Dermis microvascular lymphatic vessel endothelial cell (primary cell): ENCODE measurements at places on chromosomes 7 and 10. TPM values are rescaled to one million over a fixed set of nuclear protein-coding genes. Genes with fewer than 3 reads are reported as not detected.

DNA sequence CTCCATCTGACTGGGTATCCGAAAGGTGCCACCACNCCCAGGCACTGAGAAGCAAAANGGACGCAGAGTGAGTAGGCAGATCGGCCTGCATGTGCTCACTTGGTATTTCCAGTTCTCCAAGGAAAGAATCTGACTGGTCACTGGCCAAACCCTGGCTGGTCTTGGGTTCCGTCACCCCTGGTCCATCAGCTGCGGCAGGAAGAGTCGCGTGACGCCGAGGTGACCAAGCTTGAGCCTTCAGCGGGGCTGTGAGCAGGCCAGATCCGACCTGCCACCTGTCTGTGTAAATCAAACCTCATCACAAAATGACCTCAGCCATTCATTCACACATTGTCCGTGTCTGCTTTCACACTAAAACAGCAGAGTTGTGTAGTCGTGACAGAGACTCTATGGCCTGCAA, 28.8 kb upstream of the CHST15 start:
- DNase-seq = no peak

The OR2A12 gene
- total RNA-seq = not detected in 2 replicates

GRCh38 chr7:116439005-116439404, 60.5 kb upstream of the CAV2 start:
- no peak for DNase-seq

DNA sequence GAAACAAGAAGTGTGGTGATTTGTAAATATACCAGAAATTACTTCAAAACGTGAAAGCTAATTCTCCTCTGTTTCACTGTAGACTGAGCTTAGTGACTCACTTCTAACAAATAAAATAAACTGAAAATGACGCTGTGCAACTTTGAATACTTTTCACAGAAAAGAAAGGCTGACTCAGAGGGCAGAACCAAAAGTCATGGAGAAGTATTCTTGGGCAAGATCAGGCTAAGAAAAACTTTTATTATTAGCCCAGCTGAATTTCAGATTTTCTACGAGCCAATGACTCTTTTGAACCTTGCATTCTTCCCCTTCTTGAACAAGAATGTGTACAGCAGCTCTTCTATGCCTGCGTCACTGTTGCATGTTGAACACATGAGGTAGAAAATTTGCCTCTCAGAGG, 527.3 kb upstream of the GHITM start:
- DNase-seq = no peak

DNA sequence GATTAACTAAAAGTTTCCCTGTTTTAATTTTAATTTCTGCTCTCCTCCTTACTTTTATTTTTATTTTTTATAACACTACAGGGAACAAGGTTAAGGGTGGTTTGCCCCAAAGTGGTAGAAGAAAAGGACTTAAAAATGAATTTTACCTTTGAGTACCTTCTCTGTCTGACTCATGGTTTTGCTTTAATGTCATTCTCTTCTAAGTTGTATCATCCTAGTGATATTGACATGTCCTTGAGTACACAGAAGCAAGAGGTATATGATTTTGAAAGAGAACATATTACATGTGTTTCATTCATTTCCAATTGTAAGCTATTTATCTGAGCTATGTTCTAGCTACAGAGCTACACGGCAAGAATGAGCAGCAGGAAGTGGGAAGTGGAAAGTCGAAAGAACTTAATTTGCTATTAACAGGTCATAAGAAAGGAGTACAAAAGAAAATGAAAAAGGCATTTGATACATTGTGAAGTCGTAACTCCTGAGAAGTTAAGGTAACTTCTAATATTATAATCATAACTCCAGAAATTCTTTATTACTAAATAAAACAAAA, 112.5 kb downstream of the SEMA3A start:
- no peak for DNase-seq
